Thymus (tissue), 14 donors: ENCODE measurements at places on chromosomes 2 and 18. TPM values are rescaled to one million over a fixed set of nuclear protein-coding genes. Genes with fewer than 3 reads are reported as not detected.

DNA sequence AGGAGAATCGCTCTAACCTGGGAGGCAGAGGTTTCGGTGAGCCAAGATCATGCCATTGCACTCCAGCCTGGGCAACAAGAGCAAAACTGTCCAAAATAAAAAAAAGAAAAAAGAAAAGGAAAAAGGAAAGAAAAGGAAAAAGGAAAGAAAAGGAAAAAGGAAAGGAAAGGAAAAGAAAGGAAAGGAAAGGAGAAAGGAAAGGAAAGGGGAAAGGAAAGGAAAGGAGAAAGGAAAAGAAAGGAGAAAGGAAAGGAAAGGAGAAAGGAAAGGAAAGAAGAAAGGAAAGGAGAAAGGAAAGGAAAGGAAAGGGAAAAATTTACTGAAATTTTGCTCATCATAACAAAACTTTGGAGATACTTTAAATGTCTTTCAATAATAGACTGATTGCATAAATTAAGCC is 391.3 kb upstream of the GYPC start:
- H3K27ac ChIP-seq = no peak overlapping the region
- DNase-seq = no peak
- H3K27me3 ChIP-seq = no peaks in the 10 kb centered on the region
- H3K36me3 ChIP-seq = no peaks in the 10 kb centered on the region

DNA sequence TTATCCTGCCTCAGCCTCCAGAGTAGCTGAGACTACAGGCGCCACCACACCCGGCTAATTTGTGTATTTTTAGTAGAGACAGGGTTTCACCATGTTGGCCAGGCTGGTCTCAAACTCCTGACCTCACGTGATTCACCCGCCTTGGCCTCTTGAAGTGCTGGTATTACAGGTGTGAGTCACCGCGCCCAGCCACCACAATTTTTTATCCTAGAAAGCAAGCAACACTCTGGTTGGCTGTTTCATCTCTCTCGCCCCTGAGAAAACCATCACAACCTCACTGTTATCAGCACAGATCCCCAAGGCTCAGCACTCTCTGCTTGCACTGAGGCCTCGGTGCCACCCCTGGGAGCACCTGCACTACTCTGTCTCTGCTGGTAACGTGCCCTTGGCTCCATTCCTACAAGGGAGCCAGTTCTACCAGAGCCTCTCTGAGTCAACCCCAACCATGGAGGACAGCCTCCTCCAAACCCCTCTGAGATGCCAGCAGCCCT is 134.8 kb upstream of the AGAP1 start:
- no peak for DNase-seq
- H3K4me1 ChIP-seq = no peaks in the 10 kb centered on the region
- H3K27ac ChIP-seq = no peak overlapping the region

DNA sequence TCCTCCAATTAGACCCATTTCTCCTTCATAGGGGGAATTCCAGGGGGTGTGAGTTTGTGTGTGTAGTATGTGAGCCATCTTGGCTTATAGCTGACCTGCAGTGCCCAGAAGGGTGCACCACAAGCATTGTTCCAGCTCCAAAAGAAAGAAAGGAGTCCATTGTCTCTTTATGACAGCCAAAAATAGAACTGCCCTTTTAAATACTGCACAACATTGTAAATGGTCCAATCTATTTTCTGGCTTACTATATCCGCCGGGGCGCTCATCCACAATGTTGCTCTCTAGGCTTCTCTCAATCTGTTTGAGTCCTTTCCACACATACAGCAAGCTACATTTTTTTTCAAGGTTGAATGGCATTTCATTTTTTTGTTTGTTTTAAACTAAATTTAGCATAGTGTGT is 517.5 kb downstream of the STK39 start:
- no peak for DNase-seq
- H3K36me3 ChIP-seq = no peaks in the 10 kb centered on the region
- no peak overlapping the region for H3K27ac ChIP-seq
- H3K27me3 ChIP-seq = no peaks in the 10 kb centered on the region

Gene ALPI
- 0.34 TPM for polyA plus RNA-seq

Gene EVA1A
- polyA plus RNA-seq = 32.3 TPM

Gene FOXI3
- polyA plus RNA-seq = 0.14 TPM

Gene RNU2-63P
- polyA plus RNA-seq = not detected

Gene ZNF521
- 3.7 TPM for polyA plus RNA-seq

Gene IL1R2
- 67.3 TPM for polyA plus RNA-seq

Gene SPDYA
- polyA plus RNA-seq = 0.21 TPM

GRCh38 chr2:55159037-55159651 is 72.9 kb downstream of the CLHC1 start:
- H3K36me3 ChIP-seq = no peaks in the 10 kb centered on the region
- no peaks in the 10 kb centered on the region for H3K27me3 ChIP-seq
- peaks cover 9% of the 10 kb centered on the region for H3K4me1 ChIP-seq
- peak; percentile 27 for DNase-seq
- peak overlapping the region; percentile 72 for H3K27ac ChIP-seq

Gene GNAL
- 7.5 TPM for polyA plus RNA-seq

DNA sequence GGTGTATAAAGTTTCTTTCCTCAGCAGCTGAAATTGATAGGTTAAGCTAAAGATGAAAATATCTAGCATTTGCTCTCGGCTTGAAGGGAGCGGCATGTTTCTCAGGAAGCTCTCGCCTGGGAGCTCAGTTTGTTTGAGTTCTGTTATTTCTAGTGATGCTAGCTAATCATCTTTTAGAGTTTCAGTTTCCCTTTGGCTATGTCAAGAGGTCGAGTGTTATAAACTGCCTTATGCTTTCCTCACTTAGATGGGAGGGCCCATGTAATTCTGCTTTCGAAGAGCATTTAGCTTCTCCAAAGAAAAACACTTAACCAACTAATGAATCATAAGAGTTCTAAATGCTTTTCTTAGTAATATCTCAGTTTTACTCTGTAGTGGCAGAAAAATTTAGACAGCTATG is 33.6 kb downstream of the PLCL1 start:
- H3K27me3 ChIP-seq = no peaks in the 10 kb centered on the region
- no peaks in the 10 kb centered on the region for H3K36me3 ChIP-seq
- H3K4me1 ChIP-seq = peaks cover 28% of the 10 kb centered on the region
- H3K27ac ChIP-seq = peak overlapping the region; percentile 64
- DNase-seq = no peak

- no peaks in the 10 kb centered on the region for H3K4me1 ChIP-seq
- DNase-seq = no peak
- no peak overlapping the region for H3K4me3 ChIP-seq
- H3K27ac ChIP-seq = no peak overlapping the region
Observed at GRCh38 chr2:18527326-18527725, 33.1 kb downstream of the RDH14 start.

Gene CYS1
- 0.30 TPM for polyA plus RNA-seq

Gene UGT1A5
- 0.14 TPM for polyA plus RNA-seq

GRCh38 chr2:83578405-83578804 is 880.7 kb downstream of the SUCLG1 start:
- H3K4me1 ChIP-seq = no peaks in the 10 kb centered on the region
- no peaks in the 10 kb centered on the region for H3K27me3 ChIP-seq

Gene LYPD1
- 14.2 TPM for polyA plus RNA-seq
